AG09319 (cell line): ENCODE measurements at places on chromosomes 1 and 21.

GRCh38 chr1:53512807-53513755 is 53.9 kb downstream of the DMRTB1 start:
- no peak for DNase-seq

- DNase-seq = no peak
These were observed 5.0 kb downstream of the NDUFS2 start for GRCh38 chr1:161207173-161207572.

- DNase-seq = no peak
These were observed 18.4 kb upstream of the F3 start for GRCh38 chr1:94559921-94560320.

DNA sequence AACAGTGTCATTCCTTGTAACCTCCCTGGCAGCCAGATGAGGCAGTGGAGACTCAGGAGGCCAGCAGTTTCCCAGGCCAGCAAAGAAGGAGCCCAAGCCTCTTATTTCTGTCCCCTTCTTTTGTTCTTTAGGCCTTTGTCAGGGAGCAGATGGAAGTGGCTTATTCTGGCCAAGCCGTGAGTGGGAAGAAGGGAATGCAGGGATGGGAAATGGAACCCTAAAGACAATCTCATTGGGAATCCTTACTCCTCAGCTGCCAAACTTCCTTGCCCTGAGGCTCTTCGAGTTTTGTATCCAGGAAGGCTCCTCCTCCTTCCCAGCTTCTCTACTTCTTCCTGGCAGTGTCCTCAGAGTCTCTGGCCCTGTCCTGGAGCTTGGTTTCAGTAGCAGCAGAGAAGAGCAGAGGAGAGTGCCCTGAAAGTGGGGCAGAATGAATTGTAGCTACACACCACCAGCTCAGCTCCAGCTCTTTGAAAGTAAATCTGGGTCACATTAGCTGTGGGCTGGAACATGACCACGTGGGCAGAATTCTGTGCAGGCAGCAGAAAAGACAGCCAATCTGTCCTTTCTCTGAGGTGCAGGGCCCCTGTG is 63.9 kb downstream of the NDUFS5 start:
- DNase-seq = no peak

DNA sequence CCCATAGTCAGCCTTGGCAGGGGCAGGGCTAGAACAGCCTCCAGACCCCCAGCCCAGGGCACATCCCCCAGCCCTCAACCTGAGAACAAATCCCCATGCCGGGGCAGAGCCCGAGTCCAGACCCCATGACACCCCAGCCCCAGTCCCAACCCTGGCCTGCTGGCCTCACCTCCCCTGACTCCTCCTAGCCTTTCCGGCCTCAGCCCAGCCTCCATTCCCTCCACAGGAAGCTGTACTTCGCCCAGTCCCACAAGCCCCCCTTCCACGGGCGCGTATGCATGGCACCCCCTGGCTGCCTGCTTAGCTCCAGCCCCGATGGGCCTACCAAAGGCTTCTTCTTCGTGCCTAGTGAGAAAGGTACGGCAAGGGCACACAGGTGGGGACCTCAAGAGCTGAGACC is 50.4 kb downstream of the DISP3 start:
- DNase-seq = no peak

GRCh38 chr1:173015629-173016028 is 35.1 kb downstream of the TNFSF18 start:
- no peak for DNase-seq

GRCh38 chr1:47751996-47752451 is 245.2 kb downstream of the TRABD2B start:
- no peak for DNase-seq

GRCh38 chr1:228956864-228957263 is 221.6 kb downstream of the RHOU start:
- no peak for DNase-seq

DNA sequence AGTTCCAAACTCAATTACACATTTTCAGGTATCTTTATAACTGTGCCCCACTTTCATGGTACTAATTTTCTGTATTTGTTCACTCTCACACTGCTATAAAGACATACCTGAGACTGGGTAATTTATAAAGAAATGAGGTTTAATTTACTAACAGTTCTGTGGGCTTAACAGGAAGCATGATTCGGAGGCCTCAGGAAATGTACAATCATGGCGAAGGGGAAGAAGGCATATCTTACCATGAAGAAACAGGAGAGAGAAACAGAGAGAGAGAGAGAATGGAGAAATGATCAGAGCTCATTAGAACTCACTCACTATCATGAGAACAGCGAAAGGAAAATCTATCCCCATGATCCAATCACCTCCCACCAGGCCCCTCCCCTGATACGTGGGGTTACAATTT is 874.1 kb upstream of the B3GALT2 start:
- DNase-seq = no peak

- DNase-seq = peak; percentile 14
These were observed 269.9 kb downstream of the NCAM2 start for GRCh38 chr21:21268061-21268471.

DNA sequence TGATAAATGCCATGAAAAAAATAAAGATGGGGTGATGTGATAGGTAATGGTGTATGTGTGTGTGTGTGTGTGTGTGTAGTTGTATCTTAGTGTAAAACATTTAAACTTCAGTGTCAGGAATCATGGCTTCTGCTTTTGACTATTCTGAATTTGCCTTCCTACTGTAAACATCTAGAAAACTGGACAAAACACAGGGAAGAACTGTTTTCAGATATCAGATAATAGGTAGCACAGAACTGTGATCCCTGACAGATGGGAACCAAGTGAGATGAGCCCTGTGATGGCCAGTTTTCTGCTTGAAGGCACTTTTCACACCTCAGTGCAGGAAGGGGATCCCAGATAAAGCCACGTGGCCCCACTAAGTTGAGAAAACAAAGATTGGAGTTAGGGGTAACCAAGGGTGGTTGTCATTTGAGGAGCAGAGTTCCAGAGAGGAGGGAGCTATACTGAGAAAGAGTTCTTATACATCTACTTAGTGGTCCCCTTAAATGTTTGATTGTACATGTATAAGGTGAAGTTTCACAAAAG is 17.3 kb downstream of the DYRK1A start:
- DNase-seq = no peak

DNA sequence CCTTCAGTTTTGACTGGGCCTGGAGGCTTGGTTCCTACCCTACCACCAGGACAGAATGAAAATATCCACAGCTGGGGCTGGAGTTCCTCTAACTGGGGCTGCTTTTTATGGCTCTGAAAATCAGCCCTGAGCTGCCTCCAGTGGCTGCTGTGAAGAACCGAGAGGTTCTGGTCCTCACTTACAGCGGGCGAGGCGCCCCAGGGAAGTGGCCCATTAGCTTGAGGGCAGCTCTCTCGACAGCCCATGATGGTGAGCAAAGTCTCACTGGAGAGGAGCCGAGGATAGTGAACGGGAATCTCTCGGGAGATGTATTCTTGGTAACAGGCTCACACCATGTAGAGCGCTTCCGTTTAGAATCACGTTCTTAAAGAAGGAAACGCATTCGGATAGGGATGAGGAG is 459.7 kb downstream of the KIF26B start:
- DNase-seq = no peak

DNA sequence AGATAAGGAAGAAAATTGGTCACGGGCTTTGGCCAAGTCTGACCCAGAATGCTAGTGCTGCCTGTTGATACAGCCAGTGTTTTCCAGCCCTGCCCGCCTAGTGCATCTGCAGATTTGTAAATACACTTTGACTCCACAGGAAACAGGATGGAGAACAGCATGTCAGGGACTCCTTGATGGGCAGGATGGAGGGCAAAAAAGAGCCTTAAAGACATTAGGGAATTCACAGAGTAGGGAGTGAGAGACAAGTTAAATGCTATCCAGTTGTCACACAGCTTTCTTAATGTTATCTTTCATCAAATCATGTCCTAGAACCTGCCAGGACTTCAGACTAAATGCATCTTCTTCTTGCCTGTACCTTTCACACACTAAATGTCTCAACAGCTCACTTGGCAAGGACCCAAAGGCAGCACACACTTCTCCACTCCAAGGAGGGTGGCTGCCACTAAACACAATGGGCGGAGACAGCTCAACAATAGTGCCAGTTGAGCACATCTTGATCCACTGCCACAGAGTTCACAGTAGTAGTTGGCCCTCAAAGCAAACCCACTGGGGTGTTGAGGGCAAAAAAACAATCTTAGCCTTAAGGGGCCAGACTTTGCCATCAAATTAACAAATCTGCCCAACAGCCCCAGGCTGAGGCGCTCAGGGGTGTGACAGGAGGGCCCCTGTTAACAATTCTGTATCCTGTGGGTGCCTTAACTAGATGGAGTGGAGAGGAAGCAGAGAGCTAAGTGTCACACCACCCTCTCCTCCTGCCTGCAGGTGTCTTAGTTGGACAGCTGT is 2.7 kb downstream of the HIVEP3 start:
- no peak for DNase-seq

- DNase-seq = no peak
These were observed 742.0 kb downstream of the ADGRL2 start for GRCh38 chr1:82542766-82543165.

GRCh38 chr1:112325504-112325903 is 70.5 kb upstream of the CTTNBP2NL start:
- DNase-seq = no peak

- DNase-seq = no peak
These were observed 27.8 kb upstream of the NFASC start for GRCh38 chr1:204842892-204843291.

DNA sequence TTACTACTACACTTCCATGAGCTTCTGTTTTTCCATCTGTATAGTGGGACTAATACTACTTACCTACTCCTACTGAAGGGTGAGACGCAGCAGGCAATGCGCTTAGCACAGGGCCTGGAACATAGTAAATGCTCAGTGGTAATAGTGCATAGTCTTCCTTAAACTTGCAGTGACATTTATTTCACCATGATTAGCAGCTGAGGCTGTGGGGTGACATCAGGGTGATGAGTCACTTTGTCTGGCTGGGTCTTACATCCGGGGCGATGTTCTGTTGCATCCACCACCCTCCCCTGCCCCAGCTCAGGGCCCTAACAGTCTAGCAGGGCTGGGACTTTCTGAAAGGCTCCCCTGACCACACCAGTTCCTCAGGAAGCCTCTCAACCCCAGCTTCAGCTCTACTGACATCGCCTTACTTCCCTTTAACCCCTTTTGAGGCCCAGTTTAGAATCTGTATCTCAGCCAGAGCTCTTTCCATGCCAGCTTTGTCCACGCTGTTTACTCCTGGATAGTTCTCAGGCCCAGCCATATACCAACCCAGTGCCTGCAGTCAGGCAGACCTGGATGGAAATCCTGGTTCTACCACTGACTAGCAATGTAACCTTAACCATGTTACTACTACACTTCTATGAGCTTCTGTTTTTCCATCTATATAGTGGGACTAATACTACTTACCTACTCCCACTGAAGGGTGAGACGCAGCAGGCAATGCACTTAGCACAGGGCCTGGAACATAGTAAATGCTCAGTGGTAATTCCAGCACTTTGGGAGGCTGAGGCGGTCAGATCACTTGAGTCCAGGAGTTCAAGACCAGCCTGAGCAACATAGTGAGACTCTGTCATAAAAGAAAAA is 66.3 kb downstream of the CD58 start:
- DNase-seq = no peak

DNA sequence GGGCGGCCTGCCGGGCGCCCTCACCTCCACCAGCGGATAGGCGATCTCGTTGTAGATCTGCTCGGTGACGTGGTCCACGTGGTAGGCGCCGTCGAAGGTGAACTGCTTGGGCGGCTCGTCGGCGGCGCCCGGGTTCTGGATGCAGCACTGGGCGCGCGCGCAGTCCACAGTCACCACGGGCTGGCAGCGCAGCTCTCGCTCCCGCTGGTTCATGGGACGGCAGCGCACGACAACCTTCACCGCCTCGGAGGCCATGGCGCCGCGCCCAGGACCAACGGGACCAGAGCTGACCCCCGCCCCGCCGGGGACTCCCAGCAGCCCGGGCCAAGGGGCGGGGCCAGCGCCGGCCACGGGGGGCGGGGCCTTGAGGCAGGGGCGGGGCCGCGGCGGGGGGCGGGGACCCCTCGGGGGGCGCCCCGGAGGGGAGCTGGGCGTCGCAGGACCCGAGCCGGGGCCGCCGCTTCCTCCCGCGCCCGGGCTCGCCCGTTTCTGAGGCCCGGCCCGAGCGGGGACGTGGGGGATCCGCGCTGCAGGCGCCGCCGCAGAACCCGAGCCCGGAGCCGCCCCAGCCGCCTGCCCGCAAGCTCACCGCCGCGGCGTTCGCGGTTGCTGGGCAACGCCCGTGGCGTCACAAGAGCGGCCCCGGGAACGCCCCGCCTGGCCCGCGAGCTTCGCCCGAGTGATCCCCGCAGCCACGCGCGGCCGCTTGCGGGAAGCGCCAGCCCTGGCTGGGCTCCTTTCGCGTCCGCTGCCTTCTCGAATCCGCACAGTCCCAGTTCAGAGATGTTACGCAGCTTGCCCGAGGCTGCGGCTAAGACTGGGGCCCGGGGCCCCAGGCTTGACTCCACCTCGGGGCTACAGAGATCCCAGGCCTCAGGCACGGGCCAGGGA is at the start of gene KIF17:
Gene KIF17 (minus strand): TSS at position 556 of the 891 bp plus-strand sequence. CDS start 301 bp downstream, at position 255.
- peak; percentile 41 for DNase-seq

DNA sequence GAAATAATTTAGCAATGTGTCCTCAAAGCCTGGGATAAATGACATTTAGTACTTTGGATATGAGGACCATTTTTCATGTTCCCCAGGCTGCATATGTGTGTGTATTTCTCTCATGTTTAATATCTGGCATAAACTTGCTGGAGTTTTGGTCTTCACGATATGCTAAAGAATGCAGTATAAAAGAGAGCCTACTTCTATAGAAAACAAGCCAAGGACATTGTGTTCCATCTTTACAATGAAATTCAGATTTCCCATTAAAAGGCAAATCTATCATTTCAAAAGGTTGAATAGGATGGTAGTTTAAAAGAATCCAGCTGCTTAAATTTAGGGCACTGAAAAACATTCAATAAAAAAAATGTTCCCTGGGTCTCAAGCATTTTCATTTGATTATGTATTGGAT is 169.0 kb upstream of the C1orf105 start:
- no peak for DNase-seq

GRCh38 chr21:42463861-42464515 is 32.0 kb downstream of the RSPH1 start:
- no peak for DNase-seq

DNA sequence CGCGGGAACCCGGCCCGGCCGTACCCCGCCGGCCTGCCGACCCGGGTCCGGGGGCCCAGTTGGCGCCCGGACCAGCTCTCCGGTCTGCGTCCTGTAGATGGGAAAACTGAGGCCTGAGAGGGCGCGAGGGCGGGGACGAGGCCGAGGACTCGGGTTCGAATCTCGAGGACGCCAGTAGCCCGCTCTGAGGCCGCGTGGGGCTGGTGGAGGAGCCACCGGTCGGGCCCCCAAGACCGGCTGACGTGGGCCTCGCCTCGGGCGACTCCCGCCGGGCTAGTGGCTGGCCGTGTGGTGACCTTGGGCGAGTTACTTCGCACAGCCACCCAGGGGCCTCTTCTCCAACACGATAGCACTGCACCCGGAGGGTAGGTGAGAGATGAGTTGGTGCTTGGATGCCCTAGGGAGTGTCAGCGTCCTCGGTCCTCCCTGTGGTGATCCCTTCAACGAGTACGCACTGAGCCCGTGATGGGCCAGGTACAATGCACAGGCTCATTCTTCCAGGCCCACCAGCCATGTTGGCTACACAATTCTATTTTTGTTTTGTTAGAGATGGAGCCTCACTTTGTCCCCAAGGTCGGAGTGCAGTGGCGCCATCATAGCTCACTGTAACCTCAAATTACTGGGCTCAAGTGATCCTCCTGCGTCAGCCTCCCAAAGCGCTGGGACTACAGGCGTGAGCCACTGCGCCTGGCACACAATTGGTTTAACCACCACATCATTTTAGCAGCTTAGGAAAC is 404 bp upstream of the SCMH1 start:
- DNase-seq = no peak

- no peak for DNase-seq
These were observed 16.9 kb upstream of the GLIS1 start for GRCh38 chr1:53755874-53756273.
